ENCODE measurements at places on chromosomes 16 and 17. TPM values are rescaled to one million over a fixed set of nuclear protein-coding genes. Genes with fewer than 3 reads are reported as not detected.

PEMT gene
- polyA plus RNA-seq = 34.1 TPM

PABPN1L gene
- polyA plus RNA-seq = not detected

HBA2 gene
- polyA plus RNA-seq = 1,397 TPM

KRT39 gene
- polyA plus RNA-seq = not detected

- no peak for DNase-seq
Observed at GRCh38 chr17:81063106-81064093, 28.4 kb downstream of the BAIAP2 start.

GRCh38 chr17:10879190-10879836, 41.4 kb upstream of the PIRT start:
- peak; percentile 29 for DNase-seq

DNA sequence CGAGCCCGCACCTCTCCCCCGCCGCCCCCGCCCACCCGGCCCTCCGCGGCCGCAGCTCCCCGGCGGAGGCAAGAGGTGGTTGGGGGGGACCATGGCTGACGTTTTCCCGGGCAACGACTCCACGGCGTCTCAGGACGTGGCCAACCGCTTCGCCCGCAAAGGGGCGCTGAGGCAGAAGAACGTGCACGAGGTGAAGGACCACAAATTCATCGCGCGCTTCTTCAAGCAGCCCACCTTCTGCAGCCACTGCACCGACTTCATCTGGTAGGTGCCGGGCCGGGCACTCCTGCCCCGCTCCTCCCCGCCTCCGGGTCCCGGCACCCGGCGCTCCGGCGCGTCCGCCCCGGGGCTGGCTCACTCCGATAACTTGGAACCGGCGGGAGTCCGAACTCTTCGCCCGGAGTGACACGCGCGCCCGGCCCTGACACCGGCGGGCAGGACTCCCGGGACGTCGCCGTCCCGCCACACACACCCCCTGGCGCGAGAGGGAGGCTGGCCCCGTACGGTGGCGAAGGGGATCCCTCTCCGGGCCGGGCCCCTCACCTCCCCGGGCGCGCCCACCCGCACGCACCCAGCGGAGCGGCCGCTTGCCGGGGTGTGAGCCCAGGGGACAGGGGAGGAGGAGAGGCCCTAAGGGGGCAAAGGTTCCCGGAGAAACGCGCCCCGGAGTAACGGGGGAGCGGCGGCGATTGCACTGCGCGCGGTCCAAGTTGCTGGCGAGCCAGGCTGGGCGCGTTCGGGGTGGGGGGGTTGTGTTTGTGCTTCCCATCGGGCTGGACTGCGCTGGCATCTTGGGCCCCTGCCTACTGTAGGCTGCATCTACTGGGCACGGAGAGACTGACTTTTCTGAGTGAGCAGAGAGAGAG, 581 bp downstream of the PRKCA start:
- DNase-seq = peak; percentile 55

DNA sequence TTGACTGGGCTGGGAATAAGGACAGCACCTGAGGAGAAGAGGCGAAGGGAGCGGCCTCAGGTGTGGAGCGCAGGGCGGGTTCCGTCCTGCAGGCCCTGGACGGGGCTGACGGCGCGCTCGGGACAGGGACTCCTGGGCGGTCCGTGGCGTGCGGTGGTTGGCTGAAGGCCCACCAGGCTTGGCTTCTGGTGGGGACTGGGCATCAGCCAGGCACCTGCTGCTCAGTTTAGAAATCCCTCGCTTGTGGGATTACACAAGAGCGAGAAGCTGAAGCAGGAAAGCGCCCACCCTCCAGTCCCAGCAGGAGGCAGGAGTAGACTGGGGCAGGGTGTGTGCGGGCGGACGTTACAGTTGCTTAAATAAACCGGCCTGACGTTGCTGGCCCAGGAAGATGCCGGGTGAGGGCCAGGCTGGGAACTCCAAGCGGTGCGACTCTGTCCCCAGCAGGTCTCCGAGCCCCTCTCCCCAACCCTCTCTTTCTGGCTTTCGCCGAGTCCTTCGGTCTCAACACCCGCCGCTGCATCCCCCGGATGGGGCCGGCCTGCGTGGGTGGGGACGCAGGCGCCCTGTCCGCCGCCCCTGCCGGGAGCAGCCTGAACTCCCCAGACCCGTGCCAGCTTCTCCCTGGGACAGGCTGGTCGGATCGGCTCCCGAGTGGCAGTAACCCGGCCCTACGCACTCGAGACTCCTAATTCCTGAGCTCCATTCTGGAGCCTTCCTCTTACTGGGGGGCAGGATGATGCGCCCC, 639 bp downstream of the MIF4GD start:
- DNase-seq = peak; percentile 73

Measured in renal pelvis (tissue), 12 donors.